ENCODE measurements at places on chromosomes 12 and 14. TPM values are rescaled to one million over a fixed set of nuclear protein-coding genes. Genes with fewer than 3 reads are reported as not detected.

DNA sequence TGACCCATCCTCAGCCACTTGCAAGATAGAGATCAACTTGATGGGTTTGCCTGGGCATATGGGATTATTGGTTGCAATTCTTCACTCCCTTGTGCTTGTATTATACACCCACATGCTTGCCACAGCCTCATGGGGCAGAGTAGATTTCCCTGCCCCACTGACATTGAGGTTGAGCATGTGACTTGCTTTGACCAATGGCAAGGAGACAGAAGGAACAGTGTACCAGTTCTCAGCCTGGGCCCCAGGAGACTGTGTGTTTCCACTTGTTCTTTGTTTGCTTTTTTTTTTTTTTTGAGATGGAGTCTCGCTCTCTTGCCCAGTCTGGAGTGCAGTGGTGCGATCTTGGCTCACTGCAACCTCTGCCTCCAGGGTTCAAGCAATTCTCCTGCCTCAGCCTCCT is 31.8 kb downstream of the CALM1 start:
- H3K36me3 ChIP-seq, result no peaks in the 10 kb centered on the region
- no peak overlapping the region for H3K4me3 ChIP-seq
- H3K27me3 ChIP-seq, result no peaks in the 10 kb centered on the region
- no peaks in the 10 kb centered on the region for H3K4me1 ChIP-seq
- no peak for DNase-seq

DNA sequence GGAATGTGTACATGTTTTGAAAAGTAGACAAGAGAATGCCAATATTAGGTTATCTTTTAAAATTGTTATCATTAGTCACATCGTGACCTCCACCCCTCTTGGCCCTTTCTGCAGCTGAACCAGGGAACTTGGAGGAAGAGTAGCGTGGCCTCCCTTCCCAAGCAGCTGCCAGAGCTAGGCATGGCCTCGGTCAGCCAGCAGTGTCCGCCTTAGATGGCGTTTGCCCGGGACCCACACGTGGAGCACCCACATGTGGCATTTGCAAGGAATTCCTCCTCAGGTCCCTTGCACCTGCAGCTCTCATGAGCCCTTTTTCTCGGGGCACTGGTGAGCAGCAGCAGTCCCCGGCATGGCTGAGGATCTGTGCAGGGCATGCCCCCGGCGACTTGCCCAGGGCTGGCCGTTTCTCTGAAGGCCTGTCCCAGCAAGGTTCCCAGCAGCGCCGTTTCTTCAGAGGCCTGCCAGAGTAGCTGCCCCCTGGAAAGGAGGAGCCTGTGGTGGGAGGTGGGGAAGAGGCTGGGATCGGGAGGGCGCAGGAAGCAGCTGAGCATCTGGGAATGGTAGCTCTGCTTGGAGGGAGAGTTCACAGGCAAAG is 10.8 kb downstream of the JDP2 start:
- 0 out of 2 replicates have a peak, but pooled peaks cover 2% of the 10 kb centered on the region for H3K36me3 ChIP-seq
- H3K27ac ChIP-seq, result no peak overlapping the region
- no peak for DNase-seq

GRCh38 chr14:92513966-92514843 is 624 bp downstream of the RIN3 start:
- H3K27ac ChIP-seq, result peak overlapping the region; percentile 69
- no peak for DNase-seq
- H3K27me3 ChIP-seq, result no peaks in the 10 kb centered on the region
- H3K4me3 ChIP-seq, result peak overlapping the region; percentile 72
- H3K4me1 ChIP-seq, result peaks cover 42% of the 10 kb centered on the region

DNA sequence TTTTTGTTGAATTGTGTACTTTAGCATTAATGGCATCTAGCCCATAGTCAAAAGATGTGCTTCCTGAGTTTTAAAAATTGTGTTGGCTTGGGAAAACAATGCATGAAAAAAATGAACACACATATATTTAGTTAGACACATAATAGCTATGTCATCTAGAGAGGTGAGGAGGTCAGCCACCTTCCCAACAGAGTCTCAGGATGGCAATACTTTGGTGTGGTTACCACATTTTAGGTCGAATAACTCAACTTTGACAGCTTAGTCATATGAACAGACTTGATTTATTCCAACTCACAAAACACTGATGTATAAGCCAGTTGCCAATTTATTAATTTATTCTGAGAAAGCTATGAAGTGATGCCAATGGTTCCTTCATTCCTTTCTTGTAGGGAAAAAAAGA is 114.0 kb downstream of the ETNK1 start:
- no peaks in the 10 kb centered on the region for H3K27me3 ChIP-seq
- H3K4me3 ChIP-seq, result no peak overlapping the region
- H3K4me1 ChIP-seq, result no peaks in the 10 kb centered on the region

DNA sequence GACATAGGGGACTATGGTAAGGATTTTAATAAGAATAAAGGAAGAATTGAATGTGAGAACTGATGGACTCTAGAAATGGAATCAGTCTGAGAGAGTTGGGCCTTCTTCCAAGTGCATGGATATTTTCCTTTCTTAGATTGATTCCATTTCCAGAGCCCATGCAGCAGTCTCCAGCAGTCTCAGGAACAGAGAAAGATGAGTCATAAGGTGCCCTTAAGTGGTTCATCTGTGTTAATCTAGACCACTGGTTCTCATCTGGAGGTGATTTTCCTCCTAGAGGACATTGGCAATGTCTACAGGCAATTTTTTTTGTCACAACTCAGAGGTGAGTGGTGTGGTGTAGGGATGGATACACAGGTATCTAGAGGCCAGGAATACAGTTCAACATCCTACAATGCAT is 25.9 kb downstream of the TRIM9 start:
- H3K36me3 ChIP-seq, result no peaks in the 10 kb centered on the region
- DNase-seq, result no peak
- H3K4me3 ChIP-seq, result no peak overlapping the region
- no peaks in the 10 kb centered on the region for H3K27me3 ChIP-seq
- no peaks in the 10 kb centered on the region for H3K4me1 ChIP-seq

- H3K36me3 ChIP-seq, result no peaks in the 10 kb centered on the region
- no peaks in the 10 kb centered on the region for H3K27me3 ChIP-seq
- no peaks in the 10 kb centered on the region for H3K4me1 ChIP-seq
- no peak overlapping the region for H3K4me3 ChIP-seq
- no peak overlapping the region for H3K27ac ChIP-seq
- no peak for DNase-seq
These were observed 372.8 kb downstream of the TMEM132D start for GRCh38 chr12:129530984-129531383.

Gene CD163L1
- total RNA-seq, result 27.0 TPM

Gene SMCO2
- not detected for total RNA-seq

Gene COQ6
- total RNA-seq, result 21.6 TPM

Data from HCT116 (cell line).